Stimulated activated CD4-positive, alpha-beta T cell treated with anti-CD3 and anti-CD28 coated beads, TNF-alpha, amount 100 ng/mL, for 1 hour (primary cell): ENCODE measurements at places on chromosomes 16 and 17.

GRCh38 chr16:64823481-64824075, 298.3 kb downstream of the CDH11 start:
- DNase-seq: no peak

- DNase-seq: no peak
Measured at GRCh38 chr17:67672592-67673335, 45.0 kb upstream of the NOL11 start.

GRCh38 chr16:24846548-24847357, 990 bp downstream of the SLC5A11 start:
- DNase-seq: no peak

GRCh38 chr17:10776381-10776780, 27.5 kb downstream of the TMEM238L start:
- DNase-seq: no peak

- DNase-seq: no peak
Measured at GRCh38 chr16:23670137-23670776, 8.4 kb upstream of the PLK1 start.

DNA sequence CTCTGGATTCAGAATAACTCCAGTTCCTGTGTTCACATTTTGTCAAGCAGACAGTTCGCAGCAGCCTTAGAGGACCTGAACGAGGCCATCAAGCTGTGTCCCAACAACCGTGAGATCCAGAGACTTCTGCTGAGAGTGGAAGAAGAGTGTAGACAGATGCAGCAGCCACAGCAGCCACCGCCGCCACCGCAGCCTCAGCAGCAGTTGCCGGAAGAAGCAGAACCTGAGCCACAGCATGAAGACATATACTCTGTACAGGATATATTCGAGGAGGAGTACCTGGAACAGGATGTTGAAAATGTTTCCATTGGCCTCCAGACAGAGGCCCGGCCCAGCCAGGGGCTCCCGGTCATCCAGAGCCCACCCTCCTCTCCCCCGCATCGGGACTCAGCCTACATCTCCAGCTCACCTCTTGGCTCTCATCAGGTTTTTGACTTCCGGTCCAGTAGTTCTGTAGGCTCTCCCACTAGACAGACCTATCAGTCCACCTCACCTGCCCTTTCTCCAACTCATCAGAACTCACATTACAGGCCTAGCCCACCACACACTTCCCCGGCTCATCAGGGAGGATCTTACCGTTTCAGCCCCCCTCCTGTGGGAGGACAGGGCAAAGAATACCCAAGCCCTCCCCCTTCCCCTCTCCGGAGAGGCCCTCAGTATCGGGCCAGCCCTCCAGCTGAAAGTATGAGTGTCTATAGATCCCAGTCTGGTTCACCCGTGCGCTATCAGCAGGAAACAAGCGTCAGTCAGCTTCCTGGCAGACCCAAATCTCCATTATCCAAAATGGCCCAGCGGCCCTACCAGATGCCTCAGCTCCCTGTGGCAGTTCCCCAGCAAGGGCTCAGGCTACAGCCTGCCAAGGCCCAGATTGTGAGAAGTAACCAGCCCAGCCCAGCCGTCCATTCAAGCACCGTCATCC, 25.9 kb downstream of the CYB561 start:
- DNase-seq: no peak

GRCh38 chr17:44314031-44314430, 5.6 kb downstream of the RUNDC3A start:
- DNase-seq: no peak

GRCh38 chr17:76996741-76997694, 128.8 kb downstream of the MGAT5B start:
- no peak for DNase-seq

DNA sequence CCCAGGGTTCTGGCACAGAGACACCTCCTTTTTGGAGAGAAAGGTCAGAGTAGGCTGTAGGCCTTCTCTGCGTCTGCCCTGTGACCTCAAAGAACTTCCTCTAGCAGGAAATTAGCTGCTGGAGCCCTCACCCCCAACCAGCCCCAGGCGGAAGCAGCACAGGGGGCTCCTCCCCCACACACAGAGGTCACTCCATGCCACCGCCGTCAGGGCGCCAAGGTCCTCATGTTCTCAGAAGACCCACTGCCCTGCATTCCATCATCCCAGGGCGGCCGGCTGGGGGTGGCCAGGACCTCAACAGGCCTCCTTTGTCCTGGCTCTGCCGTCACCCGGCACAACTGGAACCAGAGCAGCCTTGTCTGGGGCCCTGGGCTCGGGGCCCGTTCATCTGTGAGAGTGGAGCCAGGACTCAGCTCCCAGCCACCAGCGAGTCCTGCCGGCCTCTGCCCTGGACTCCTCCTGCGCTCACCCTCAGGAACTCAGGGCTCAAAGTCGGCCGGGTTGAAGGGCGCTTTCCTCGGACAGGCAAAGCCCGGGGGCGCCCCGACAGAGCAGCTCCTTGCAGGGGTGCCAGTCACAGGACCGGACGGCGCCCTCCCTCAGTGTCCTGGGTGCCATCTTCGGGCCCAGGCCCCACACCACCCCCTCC, 1.2 kb downstream of the TMC6 start:
- DNase-seq: no peak

DNA sequence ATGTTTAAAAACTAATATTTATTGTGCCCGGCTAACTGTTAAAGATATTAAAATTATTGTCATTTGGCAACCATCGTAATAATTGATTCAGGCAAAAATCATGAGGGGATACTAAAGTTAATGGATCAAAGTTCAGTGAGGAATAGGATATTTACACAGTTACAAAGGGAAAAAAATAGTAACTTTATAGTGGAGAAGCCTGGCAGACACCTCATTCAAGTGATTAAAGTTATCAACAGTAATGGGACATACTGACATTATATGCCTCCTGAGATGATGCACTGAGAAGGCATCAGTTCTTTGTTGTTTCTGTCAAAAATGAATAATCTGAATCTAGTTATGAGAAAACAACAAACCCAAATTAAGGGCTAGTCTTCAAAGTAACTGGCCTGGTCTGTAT, 77.1 kb downstream of the NLK start:
- no peak for DNase-seq

DNA sequence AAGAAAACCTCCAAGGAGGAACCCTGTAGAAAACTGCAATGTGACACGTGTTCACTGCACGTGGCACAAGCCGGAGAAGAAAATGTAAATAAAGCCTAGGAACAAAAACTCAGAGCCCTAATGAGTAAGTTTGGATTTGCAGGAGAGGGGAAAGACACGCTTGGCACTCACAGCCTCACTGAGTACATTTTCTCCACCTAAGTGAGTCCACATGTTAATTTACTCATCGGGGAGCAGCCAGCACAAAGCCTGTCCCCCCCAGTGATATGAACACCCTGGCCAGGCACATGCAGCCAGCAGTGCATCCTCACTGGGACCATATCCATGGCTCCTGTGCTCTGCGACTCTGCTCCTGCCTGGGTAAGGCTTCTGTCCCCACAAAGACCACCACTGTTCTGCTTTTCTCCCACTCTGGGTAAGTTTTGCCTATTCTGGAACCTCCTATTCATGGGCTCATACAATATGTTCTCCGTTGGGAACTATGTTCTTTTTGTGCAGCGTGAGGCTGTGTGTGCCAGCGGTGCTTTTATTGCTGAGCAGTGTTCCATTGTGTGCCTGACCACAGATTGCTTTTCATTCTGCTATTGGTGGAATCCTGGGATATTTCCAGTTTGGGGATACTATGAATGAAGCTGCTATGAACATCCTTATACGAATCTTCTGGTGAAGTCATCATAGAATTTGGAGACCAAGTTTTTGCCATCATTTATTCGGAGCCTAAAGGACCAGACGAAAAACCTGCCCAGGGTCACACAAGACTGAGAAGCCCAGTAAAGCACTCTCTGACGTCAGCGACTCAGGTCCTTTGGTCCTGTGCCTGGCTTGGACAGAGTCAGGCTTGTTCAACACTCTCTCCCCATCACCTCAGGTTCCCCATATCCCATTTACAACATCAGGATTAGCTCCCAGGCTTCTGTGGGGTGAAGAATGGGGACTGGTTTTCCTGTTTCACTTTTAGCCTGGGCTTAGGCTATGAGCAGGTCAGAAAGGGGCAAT, 53.3 kb downstream of the RNF112 start:
- no peak for DNase-seq

DNA sequence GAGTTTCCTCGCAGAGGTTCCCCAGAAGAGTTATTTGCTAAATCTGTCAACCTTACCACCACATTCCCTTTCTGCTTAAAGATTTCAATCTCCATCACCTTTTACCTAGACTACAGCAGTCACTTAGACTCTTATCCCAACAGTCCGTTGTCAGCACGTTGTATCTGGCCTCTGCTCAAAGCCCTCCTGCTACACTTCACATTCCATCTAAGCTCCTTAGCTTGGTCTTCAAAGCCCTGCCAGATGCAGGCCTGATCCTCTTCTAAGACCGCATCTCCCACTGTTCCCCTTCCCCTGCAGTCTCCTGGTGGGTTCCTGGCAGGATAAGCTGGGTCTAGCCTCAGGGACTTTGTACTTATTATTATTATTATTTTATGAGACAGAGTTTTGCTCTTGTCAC, 10.3 kb upstream of the SRCAP start:
- no peak for DNase-seq

GRCh38 chr17:51214920-51215319, 44.9 kb downstream of the MBTD1 start:
- no peak for DNase-seq

DNA sequence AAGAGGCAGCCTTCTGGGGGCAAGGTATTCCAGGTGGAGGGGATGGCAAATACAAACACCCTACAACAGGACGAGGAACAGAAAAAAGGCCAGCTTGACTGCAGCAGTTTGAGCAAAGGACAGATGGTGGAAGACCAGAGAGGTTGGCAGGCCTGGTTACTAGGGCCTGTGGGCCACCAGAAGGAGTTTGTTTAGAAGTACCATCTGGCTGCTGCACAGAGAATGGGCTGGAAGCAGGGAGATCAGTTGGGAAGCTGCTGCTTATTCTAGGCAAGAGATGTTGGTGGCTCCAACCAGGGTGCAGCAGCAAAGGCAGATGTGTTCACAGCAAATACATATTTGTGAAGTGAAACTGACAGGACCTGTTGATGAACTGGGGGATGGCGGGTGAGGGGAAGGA, 2.9 kb upstream of the YPEL2 start:
- no peak for DNase-seq

DNA sequence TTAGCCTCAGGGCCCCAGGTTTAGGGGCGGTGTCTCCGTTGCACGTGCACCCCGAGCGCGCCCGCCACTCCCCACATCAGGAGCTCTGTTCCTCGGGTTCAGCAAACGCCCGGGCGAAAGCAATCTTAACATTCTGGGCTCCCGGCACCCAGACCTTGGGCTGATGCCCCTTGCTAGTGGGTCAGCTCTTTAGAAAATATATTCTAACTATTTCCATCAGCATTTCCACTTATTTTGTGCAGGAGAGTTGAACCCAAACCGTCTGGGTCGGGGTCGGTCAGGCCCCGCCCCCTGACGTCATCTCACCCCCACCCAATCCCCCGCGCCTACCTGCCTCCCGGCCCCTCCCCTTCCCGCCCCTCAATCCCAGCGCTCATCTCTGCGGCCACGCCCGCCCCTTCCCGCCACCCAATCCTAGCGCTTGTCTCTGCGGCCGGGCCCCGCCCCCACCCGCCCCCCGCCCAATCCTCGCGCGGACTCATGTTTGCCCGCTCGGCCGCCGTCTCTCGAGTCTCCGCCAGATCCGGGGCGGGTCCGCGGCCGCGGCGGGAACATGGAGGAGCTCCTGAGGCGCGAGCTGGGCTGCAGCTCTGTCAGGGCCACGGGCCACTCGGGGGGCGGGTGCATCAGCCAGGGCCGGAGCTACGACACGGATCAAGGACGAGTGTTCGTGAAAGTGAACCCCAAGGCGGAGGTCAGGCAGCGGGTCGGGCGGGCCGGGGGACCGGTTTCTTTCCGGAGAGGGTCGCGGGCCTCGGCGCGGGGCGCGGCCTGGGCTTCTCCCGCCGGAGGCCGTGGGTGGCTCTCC, at the start of gene FN3KRP:
Gene FN3KRP, plus strand, starts transcription at position 504 of the 808 bp plus-strand sequence. Its CDS starts 50 bp downstream, at position 554.
- DNase-seq: peak; percentile 56

GRCh38 chr16:57324749-57325148, 33.8 kb upstream of the CCL22 start:
- DNase-seq: no peak

DNA sequence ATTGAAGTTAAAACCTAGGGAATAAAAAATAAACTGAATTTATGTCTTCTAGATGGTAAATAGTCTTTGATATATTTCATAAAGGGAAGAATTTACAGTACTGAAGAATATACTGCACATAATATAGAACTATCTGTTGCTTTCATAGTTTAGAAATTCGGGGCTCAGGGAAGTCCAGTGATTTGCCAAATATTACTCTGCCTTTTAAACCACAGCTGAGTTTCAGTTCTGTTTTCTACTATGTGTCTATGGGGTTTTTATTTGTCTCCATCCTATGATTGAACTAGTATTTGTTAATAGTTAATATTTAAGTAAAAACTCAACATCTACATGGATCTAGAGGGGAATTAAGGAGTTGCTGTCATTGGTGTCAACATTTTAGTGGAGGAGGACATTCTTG, 715.0 kb upstream of the CDH8 start:
- no peak for DNase-seq

DNA sequence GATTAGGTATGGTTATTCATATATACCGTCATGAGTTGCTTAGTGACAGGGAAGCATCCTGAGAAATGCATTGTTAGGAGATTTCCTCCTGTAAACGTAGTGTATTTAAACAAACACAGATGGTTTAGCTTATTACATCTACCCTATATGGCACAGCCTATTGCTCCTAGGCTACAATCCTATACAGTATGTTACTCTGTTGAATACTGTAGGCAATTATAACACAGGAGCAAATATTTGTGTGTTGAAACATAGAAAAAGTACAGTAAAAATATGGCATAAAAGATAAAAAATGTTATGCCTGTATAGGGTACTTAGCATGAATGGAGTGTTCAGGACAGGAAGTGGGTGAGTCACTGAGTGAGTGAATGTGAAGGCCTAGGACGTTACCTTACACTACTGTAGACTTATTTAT, 157.7 kb downstream of the CDH11 start:
- no peak for DNase-seq

- no peak for DNase-seq
Measured at GRCh38 chr17:79136596-79136995, 62.0 kb downstream of the ENGASE start.

- DNase-seq: no peak
Measured at GRCh38 chr17:28725660-28726225, 290 bp downstream of the TLCD1 start.
